ENCODE measurements at places on chromosomes 3 and 15.

DNA sequence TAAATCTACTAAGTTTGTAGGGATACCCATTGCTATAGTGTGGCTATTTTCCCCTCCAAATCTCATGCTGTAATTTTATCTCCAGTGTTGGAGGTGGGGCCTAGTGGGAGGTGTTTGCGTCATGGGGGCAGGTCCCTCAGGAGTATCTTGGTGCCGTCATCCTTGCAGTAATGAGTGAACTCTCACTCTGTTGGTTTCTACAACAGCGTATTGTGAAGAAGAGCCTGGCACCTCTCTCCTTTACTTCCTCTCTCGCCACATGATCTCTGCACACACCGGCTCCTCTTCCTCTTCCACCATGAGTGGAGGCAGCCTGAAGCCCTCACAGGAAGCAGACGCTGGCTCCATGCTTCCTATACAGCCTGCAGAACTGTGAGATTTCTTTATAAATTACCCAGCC lies 34.0 kb upstream of the TRPM1 start:
- DNase-seq = no peak

DNA sequence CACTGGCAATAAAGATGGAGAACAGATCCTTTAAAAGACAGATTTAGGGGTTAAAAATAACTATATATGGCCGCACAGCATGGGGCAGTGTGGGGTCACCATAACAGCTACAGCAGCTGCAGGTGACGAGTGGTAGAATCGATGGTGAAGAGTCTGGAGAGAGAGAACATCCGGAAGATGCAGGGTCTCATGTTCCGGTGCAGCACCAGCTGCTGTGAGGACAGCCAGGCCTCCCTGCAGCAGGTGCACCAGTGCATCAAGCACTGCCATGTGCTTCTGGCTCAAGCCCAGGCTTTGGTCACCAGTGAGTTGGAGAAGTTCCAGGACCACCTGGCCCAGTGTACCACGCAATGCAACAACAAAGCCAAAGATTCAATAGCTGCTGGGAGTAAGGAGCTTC lies 93.7 kb upstream of the IMPG2 start:
- no peak for DNase-seq

GRCh38 chr3:20836801-20837200 lies 650.8 kb upstream of the SGO1 start:
- no peak for DNase-seq

DNA sequence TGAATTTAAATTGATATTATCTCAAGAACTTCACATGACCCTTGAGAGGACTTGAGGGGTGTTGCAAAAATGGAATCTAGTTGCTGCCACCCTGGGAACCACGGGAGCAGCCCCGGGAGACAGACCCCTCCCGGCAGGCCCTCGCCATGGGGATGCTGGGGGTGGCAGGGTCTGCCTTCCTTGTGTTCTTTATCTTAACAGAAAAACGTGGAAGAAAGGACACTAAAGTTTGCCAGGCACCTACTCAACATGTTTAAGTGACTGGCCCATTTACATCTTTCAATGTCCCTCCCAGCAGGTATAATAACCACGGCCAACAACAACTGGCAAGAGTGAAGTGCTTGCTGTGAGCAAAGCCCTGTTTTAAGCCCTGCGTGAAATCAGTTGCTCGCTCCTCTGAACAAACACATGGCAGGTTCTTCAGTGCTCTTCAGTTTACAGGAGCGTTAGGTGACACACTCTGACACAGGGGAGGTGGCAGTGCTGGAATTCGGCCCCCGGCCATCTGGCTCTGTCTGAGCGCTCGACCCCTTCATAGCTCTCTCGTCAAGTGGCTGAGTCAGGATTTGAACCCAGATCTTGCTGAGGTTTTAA lies 112.5 kb downstream of the ASB7 start:
- no peak for DNase-seq

- DNase-seq = peak; percentile 3
Measured at GRCh38 chr3:33773637-33774036, 24.8 kb upstream of the PDCD6IP start.

- DNase-seq = no peak
Measured at GRCh38 chr3:4821338-4821737, 157.9 kb upstream of the BHLHE40 start.
